ENCODE measurements at places on chromosomes 3 and 15.

GRCh38 chr3:118080889-118081288, 953.8 kb downstream of the IGSF11 start:
- no peak for DNase-seq

GRCh38 chr15:78928616-78929093, 16.2 kb downstream of the CTSH start:
- DNase-seq = no peak

- no peak for DNase-seq
Observed at GRCh38 chr3:38658841-38659240, 9.4 kb upstream of the SCN5A start.

DNA sequence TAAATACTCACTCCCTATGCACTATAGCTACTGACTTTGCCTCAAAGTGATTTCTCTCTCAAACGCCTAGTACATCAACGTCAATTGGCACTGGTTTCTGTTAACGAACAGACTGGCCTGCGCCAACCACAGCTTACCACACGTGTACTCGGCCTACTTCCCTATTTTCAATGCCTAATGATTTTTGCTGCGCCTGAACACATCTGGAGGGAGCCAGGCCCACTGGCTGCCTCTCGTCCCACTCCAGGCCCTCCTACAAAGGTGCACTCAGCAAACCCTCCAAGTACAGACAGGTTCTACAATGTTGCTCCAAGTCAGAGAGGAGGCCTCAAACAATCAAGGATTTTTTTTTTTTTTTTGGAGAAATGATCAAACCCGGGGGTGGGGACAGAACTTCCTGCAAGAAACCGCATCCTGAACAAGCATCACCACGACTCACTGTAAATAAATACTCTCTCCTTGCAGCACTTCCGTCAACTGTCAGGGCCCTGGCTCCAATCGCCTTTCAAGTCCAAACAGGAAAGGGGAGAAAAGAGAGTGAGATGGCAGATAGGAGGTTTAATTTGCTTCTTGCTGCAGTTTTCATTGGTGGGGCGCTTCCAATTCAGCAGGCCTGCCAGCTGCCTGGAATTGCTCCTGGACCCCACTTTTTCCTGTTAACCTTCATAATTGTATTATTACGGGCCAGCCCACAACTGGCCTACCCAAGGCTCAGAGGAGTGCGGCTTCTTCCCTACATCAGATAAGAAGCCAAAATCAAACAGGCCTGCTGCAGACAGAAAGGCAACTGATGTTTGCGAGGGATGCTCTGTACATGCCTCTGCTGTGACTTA, 139.3 kb downstream of the FOXP1 start:
- peak; percentile 22 for DNase-seq

- peak; percentile 25 for DNase-seq
Observed at GRCh38 chr15:57312318-57313133, 63.8 kb upstream of the CGNL1 start.

DNA sequence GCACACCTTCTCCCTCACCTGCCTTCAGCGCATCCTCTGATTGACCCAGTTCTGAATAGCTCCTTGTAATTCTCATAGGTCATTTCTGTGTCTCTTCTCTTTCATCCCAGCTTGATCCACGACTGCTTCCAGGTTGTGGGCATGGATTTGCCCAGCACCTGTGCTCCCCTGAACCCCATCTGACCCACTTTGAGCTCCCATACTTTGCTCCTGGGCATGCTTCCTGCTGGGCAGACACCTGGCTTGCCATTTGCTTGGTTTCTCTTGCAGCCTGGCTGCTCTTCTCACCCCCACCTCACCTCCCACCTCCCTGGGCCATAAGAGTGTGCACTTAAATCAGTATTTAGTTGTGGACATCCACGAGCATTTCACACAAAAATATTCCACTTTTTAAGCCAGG, 635.5 kb downstream of the TBL1XR1 start:
- DNase-seq = no peak

DNA sequence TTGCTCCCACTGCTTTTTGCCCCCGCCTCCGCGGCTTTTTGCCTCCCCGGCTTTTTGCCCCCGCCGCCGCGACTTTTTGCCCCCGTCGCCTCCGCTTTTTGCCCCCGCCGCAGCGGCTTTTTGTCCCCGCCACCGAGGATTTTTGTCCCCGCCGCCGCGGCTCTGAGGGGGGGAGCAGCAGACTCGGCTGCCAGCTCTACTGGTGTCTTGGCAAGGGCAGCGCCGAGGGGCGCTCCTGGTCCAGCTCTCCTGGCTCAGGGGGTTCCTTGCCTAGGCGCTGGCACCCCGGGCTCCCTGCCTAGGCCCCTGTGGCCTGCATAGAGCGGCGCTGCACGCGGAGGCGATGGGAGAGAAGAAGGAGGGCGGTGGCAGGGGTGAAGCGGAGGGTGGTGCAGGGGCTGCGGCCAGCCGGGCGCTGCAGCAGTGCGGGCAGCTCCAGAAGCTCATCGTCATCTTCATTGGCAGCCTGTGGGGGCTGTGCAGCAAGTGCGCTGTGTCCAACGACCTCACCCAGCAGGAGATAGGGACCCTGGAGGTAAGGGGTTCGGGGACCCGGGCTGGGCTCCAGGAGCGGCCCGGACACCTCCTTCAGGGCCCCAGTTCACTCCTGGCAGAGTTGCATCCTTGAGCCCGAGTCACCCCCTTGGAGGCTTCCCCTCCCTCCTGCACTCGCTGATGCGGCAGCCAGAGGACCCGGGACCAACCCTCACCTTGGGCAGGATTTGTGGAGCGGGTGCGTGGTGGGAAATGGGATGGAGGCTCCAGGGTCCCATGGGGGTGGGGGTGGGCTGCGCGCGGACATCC, 642.4 kb downstream of the GOLGA6L6 start:
- no peak for DNase-seq

GRCh38 chr3:61182662-61183061, 68.6 kb downstream of the FHIT start:
- DNase-seq = no peak
